Muscle of back (tissue), 13 donors: ENCODE measurements at places on chromosomes 7 and 10.
A peak's percentile ranks its signal among the peaks of the same experiment; 100 is the strongest.

DNA sequence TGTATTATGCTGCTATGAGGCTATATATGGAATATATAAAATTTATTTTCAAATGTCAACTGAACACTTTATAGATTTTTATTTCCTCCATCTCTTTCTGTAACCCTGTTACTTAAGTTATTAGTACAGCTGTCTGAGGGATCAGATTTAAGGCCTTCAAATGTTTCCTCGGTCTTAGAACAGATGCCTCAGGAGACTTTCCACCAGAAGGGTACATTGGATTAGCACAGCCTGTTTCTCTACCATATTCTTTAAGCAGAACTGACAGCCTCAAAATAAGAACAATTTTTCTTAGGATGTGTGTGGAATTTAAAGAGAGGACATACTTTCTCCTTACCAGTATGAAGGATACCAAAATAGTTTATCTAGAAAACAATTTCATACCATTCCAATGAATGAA, 53.0 kb upstream of the HGF start:
- DNase-seq = no peak

DNA sequence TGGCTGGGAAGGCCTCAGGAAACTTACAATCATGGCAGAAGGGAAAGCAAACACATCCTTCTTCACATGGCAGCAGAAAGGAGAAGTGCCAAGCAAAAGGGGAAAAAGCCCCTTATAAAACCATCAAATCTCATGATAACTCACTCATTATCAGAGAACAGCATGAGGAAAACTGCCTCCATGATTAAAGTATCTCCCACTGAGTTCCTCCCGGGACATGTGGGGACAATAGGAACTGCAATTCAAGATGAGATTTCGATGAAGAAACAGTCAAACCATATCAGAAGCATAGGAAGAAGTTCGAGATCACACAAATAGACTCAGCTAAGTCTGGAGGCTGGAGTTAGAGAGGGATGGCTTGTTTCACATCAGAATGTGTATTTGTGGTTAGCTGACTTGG, 869.4 kb upstream of the PHF14 start:
- DNase-seq = no peak

GRCh38 chr7:10677211-10677610, 296.5 kb upstream of the PHF14 start:
- DNase-seq = no peak

DNA sequence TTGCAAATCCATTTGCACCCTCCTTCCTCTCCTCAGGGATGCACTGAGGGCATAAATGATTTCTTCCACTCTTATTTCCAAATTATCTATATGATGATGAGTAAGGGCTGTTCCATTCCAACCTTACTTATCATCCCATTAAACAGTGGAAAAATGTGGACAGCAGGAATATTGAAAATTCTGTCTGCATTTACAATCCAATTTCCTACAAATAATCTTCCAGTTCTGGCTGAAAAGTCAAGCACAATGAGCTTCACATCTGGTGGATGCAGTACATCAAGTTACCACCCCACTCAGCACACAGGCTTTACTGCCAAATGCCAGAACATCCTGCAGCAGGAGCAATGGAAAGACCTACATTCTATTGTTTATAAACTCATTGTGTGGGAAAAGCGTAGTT, 345.0 kb upstream of the STEAP1 start:
- DNase-seq = peak; percentile 11

DNA sequence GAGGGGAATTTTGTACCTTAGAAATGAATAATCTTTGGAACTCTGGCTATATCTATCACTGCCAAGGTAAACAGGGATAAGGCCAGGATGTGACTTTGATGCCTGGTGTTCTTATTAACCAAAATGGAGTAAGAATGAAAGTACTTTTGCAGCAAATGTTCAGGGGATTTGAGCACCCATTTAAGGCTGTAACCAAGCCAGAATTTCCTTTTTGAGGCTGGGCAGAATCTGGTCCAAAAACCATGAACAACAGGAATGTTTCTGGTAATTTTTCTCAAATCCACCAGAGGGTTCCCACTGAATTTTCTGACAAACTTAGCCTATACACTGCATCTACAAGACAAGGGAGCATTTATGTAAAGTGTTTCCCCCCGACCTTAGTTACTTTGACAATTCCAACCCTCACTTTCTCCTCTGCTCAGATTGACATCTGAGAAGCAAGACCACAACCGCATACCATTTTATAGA, 120.6 kb downstream of the BAMBI start:
- DNase-seq = no peak
